ENCODE measurements at places on chromosomes 1 and 21.

DNA sequence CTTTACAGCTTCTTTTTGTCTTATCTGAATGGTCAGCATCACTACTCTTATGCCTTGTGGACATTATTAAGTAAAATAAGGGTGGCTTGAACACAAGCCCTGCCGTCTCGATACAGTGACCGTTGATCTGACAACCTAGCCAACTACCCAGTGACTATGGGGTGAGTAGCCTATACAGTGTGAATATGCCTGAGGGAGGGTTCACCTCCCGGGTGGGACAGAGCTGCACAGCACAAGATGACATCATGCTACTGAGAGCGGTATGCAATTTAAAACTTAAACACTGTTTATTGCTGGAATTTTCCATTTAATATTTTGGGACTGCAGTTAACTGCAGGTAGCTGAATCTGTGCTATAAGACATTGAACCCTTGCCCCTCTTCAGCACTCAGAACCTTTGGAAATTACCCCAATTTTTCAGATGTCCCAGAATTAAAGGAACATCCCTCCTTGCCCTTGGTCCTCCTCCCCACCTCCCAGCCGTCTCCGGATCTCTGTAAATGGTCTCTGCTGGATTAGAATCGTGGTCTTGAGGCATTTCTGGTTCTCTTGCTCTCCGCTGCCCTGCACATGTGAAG is 618.5 kb downstream of the PTPRU start:
- no peak for DNase-seq

DNA sequence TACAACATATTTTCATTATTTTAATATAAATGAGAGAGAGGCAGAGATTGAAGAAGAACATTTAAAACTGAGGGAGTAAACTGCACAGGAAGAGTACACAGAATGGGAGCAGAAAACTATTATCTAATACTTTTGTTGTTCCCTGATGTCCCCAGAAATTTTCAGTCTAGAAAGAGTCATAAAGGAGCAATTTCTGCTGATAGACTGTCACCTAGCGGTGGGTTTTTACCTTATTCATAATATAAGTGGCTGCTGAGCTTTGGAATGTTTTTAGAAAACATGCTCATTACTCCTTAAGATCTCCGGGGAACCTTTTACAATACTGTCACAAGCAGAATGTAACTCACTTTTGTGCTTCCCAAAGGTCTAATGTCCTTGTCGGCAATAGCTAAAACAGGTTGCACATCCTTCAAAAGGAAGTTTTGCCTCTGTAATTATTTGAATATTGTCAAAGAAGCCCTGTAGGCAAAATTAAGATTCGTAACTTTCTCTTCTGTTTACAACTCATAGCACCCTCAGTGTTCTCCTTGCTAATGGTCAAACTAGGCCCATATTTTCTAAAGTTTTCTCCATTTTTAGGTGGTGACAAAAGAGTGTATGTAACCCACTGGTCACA is 4.9 kb upstream of the NPL start:
- DNase-seq: no peak

- DNase-seq: no peak
These were observed 115.4 kb upstream of the NEGR1 start for GRCh38 chr1:72397786-72398185.

DNA sequence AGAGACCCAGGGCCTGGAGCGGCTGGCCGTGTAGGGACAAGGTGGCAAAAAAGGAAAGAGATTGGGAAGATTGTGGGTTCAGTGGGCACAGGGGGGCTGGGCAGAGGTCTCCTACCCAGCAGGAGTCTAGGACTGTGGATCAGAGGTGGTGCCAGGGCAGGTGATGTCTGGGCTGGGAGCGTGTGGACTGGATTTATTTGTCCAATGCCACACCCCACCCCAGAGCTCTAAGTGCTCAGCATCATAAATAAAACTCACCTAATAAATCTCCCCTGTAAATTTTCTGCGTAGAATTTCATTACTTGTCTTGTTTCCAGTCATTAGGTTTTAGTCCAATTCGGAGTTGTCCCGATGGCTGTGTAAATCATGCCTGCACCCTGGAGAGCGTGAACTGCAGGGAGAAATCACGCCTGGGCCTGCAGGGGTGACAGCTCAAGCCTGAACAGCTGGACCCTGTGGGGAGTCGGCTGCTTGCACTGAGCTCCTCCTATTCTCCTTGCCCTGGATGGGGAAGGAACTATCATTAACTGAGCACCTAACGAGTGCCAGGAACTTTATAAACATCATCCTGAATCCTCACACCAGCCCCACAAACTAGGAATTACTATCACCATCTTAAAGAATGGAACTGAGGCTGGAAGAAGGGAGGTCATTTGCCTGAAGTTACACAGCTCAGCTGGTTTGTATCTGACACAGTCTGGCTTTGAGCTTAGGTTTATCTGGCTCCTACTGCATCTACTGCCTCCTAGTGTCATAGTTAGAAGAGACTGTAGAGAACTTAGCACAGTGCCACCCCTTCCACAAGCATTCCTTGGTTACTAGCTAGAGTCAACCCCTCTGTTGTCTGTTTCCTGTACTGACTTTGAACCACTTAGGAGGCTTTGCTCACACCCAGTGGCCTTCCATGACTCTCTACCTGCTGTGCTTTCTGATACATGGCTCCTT is 25.0 kb upstream of the POU3F1 start:
- DNase-seq: no peak

DNA sequence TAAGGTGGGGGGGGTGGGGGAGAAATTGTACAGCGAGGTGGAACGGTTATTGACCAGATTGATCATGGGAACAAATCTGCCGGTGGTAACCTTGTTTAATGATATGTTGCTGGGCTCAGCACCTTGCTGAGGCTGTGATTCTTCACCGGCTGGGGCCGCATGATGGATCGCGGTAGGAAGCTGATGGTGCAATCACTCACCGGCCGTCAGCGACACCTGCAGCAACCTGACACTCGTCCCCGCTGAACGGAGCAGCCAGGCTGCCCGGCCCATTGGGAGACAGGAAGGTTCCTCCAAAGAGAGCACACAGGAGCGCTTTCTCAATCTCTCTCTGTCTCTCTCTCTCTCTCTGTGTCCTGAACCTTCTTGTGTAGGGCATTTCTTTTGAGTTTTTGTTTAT is 128.5 kb upstream of the RRP15 start:
- DNase-seq: no peak

DNA sequence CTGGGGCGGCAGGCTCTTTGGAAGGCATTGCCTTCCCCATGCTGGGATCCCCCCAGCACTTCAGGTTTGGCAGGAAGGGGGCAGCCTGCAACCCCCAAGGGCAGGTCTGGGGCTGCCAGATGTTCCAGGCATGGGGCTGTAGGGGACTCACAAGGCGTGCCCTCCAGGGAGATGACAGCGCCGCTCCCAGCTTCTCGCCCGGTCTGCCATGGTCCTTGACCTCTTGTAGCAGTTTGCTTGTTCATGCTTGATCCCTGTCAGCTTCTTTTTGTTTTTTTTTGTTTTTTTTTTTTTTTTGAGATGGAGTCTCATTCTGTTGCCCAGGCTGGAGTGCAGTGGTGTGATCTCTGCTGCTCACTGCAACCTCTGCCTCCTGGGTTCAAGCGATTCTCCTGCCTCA is 21.6 kb upstream of the TARDBP start:
- DNase-seq: no peak

DNA sequence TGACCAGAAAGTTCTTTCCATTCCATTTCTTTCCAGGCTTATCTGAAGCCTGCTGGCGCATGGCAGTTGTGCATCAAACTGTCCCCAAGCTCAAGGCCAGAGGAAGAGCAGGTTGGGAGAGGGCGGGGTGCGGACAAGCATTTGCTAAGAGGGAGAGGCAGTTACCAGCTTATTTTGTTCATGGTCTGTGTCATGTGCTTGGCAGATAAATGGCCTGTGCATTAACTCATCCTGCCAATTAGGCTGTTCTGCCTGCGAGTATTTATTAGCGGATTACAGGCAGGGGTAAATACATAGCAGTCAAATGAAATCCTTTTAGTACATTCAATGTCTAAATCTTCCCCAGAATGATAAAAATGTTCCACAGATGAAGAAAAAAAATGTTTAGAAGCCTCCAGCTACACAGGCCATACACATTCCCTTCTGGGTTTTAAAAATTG is 48.9 kb upstream of the B3GALNT2 start:
- no peak for DNase-seq

DNA sequence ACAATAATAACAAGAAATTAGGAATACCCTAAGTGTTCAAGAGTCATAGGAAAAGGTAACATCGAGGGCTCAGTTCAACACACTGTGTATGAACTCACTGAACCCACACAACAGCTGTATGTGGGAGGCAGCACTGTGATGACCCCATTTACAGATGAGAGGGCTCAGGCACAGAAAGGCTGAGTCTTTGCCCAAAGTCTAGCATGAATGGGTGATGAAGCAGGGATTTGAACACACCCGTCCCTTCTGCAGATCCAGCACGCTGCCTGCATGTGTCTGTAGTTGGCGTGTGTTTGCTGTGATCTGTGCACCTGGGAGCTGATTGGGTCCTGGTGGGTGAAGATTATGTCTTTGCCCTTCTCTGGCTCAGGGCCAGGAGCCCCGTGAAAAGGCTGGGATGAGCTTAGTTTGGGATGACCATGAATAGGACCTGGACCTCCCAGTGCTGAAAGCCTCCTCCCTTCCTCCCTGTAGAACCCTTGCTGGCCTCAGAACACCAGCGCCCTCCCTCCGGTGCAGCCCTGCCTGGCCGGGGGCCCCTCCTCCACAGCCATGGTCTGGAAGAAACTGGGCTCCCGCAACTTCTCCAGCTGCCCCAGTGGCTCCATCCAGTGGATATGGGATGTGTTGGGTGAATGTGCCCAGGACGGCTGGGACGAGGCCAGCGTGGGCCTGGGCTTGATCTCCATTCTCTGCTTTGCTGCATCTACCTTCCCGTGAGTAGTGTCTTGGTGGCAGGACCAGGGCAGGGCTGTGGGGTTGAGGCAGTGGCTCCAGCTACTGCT is 5.2 kb downstream of the SLC66A1 start:
- DNase-seq: no peak

DNA sequence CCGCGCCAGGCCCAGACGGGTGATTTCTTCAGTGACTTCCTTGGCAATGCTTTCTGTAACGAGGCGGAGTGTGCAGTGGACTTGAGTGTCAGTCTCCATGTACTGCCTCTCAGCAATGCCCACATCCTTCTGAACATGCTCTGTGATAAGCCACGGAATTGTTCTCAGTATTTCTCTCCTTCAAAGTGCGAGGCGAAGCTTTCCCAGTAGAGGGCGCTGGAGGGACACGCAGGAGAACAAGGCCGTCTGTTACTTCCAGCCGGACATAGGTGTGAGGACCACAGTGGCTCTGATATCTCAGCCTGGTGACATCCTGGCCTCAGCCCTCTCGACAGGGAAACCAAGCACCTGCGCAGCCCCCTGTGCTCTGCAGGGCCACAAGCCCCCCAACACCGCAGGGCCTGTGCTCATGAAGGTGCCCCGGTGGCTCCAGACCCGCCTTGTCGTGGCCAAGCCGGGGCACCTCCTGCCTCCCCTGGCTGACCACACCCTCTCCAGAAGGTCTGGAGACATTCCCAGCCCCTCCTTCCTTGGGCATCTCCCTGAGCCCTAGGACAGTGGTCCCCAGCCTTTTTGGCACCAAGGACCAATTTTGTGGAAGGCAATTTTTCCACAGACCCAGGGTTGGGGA is 46.1 kb upstream of the BACE2 start:
- DNase-seq: no peak

GRCh38 chr1:185693654-185694053 is 40.5 kb upstream of the HMCN1 start:
- DNase-seq: no peak

DNA sequence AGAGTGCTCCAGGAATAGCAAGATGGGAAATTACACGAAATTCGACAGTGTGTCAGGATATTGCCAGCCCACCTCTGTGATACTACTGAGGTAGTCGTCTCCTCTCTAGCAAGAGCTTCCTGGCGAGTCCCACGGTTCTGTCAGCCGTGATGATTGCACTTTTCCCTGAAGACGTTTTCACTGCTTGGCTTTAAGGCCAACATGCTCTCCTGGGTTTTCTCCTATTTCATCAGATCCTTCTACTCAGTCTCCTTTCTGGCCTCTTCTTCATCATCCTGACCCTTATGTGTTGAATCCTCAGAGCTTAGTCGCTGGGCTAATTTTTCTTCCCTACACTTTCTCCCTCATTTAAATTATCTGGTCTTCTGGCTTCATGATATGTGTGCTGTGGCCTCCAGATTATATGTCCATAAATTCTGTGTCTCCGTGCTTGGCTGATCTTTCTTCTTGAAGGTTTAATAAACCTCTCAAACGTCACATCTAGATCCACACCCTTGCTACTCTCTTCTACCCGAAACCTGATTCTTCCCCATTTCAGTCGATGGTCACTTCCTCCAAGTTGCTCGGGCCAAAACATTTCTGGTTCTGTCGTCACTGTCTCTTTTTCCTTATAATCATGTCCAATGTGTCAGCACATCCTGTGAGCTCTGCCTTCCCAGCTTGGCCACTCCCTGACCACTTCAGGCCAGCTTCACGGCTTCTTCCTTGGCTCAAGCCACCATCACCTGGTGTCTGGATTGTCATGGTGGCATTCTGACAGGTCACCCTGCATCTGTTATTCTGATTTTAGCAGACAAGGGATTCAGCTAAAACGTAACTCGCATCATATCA is 12.2 kb downstream of the OR2B11 start:
- no peak for DNase-seq

GRCh38 chr1:80929868-80930508 is 870.7 kb upstream of the ADGRL2 start:
- DNase-seq: no peak
